ENCODE measurements at places on chromosomes 5 and 9. TPM values are rescaled to one million over a fixed set of nuclear protein-coding genes. Genes with fewer than 3 reads are reported as not detected.
A peak's percentile ranks its signal among the peaks of the same experiment; 100 is the strongest.

The TRAF1 gene
- 1.9 TPM for total RNA-seq

The PCDHA8 gene
- total RNA-seq = not detected

- DNase-seq = no peak
These were observed 125.9 kb upstream of the MYO10 start for GRCh38 chr5:17061973-17062470.

- no peak for DNase-seq
These were observed 13.9 kb upstream of the LPCAT1 start for GRCh38 chr5:1537603-1538154.

DNA sequence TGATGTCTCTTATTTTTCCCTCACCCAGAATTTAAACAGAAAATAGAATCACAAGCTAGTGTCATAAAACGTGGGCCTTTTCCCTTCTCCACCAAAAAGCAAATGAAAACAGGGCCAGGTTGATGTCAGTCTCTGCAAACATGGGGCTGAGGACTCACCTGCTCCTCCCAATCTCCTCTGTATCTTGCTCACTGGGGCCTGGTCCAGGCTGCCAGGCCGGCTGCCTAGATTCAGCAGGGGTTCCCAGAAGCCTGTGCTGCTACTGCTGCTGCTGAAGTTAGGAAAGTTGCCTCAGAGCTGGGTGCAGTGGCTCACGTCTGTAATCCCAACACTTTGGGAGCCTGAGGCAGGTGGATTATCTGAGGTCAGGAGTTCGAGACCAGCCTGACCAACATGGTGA, 84.3 kb downstream of the PCDH1 start:
- DNase-seq = no peak

DNA sequence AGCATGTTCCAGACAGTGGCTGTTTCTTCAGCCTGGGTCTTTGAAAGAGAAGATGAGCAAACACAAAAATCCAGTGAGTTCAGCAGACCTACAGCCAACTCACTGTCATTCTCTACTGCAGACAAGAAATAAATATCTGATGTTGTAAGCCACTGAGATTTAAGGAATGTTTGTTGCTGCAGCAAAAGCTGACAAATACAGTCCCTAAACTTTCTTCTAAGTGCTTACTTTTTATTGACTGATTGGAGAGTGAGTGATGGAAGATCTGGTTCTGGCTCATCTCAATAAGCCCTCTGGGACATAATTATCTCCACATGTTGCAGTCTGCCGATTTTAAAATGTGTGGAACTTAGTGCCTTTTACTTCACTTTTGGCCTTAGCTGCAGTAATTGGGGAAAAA, 69.9 kb upstream of the LMNB1 start:
- no peak for DNase-seq

GRCh38 chr9:70514273-70514672, 99.8 kb upstream of the KLF9 start:
- no peak for DNase-seq

DNA sequence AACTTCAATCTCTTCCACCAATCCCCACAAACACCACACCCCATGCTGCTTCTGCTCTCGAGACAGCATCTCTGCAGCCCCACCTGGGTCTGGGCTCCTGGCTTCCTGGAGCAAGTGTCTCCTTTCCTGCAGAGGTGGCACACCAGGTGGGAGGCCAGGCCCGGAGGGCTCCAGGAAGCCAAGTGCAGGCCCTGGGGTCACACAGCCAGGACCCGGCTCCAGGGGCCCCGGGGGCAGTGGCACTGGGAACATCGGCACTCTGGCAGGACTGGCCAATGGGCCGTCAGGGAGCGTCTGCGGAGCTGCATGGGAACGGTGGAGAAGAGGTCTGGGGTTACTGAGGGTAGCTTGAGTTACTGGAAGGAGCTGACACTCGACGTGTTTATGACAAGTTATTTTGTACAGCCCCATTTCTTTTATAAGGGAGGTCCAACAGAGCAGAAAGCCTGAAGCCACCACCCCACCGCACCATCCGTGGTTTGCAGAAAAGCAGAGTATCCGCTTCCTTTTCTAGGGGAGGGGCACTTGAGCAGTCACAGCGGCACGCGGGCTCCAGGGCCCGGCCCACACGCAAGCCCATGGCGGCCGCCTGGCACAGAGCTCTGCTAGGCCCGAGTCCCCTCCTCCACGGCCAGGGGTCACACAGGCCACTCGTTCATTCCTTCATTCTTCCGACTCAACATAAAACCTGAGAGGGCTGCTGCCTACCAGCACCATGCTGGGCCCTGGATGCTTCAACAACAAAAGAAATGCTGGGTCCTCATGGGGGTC, 14.6 kb upstream of the INPP5E start:
- DNase-seq = no peak

- DNase-seq = no peak
These were observed 24.4 kb downstream of the CATSPER3 start for GRCh38 chr5:134992148-134992547.

- no peak for DNase-seq
These were observed 107.7 kb upstream of the CDKN2B start for GRCh38 chr9:22116758-22117157.

GRCh38 chr5:159478950-159479349, 148.7 kb upstream of the IL12B start:
- no peak for DNase-seq

DNA sequence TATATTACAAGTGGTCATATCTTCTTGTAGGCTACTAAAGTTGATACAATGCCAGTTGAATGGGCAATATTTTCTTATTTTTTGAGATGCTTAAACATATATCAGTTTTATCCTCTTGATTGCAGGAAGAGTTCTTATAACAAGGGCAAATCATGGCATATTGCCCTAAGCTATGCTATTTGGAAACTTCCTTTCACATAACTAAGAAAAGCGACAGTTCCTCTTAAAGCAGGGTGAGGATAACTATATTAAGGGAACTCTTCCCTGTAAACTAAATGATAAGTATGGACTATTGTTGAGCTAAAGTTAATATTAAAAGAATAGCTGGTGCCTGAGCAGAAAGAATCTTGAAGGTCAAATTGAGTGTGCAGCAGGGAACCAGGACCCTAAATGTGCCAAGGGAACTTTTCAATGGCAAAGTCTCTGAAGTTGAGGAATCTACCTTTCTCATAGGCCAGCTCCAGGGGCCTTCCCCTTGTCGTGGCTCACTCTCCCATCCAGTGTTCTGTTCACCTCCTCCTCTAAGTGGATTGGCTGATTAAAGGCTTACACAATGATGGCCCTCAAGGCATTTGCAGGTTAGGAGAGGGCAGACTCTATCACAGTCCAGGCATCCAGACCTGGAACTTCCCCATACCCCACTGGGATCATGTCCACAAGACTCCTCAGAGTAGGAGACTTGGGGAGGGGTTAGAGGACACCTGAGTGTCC, 26.8 kb downstream of the FYB1 start:
- DNase-seq = no peak

DNA sequence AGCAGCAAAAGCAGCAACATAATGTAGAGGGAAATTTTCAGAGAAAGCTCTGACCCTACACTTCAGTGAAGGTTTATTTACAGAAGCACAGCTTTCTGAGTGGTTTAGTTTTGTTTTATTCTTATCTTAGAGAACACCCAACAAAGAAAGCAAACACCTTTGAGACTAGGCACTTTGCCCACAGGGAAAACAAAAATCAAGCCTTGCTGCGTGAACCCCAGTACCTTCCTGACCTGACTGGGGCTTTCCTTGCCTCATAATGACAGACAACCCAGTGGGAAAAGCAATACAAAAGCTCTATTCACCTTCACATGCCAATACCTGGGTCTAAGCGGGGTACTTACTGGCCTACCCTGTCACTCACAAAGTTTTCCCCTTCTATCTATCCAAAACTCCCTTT, 189.8 kb downstream of the HINT1 start:
- DNase-seq = no peak

DNA sequence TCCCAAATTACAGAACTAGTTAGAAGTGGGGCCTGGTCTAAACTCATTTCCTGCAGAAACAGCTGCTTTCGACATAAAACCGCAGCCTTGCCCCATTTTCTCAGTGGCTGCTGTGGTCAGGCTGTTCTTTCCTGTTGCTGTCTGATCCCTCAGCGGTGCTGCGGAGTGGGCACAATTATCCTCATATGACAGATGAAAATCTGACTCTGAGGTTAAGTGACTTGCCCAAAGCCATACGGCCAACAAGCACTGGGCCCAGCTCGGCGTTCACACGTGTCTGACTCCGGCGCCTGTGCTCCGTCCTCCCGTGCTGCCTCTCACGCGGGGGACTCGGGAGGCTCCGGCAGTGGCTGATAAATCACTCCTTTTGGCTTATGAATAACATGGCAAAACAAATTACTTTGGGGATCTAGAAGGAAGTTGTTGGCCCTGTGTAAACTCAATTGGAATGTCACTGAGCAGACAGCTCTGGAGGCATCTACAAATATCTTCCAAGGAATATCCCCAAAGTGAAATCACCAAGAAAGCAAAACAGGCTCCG, 142.6 kb upstream of the LMX1B start:
- DNase-seq = peak; percentile 68

DNA sequence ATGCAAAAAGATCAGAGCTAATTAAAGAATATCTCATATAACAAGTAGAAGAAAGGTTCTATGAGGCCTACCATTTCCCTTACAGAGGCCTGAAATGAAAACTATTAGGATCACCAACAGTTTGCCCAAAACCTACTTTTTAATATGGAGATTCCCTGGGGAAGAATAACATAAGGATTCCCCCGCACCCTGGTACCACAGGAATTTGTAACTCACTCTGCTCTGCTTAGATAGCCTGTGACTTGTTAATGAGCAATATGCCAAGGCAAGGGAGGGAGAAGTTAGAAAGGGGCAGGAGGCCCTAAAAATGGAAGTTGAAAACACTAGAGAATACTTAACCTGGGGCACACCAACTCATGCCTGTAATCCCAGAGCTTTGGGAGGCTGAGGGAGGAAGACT, 107.0 kb downstream of the CDH6 start:
- no peak for DNase-seq

DNA sequence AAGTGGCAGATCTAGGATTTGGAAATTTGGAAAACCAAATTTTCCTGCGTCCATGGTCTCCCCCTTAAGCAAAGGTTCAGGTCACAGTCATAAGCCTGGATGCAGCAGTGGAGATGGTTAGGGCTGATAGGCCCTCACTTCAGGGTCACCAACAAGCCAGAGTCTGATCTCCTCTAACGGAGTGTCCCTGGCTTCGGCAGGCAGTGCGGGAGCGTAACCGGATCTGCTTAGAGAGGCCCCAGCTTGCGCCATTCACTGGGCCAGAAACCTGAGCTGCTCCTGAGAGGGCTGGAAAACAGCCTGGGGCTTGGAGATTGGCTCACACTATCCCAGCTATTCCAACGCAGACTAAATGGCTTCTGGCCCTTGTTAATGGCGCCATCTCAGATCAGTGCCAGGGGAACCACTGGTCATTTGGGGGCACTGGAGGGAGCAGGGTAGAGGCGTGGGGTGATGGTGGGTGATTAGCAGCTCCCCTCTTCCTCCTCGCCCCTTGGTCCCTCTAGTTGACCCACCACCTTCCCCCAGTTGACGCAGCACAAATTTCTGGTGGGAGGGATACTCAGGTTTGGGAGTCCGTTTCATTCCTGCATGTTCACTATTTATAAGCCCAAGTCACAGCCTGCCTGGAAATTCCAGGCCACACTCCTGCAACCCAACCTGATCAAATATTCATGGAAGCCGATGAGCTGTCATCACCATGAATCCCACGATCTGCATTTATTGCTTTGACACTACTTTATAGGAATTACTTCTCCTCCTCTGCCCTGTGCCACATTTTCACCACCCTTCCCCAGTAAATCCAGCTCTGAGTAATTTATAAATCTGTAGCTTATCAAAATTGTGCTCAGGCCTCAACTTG, 134.6 kb upstream of the CPEB4 start:
- DNase-seq = no peak

DNA sequence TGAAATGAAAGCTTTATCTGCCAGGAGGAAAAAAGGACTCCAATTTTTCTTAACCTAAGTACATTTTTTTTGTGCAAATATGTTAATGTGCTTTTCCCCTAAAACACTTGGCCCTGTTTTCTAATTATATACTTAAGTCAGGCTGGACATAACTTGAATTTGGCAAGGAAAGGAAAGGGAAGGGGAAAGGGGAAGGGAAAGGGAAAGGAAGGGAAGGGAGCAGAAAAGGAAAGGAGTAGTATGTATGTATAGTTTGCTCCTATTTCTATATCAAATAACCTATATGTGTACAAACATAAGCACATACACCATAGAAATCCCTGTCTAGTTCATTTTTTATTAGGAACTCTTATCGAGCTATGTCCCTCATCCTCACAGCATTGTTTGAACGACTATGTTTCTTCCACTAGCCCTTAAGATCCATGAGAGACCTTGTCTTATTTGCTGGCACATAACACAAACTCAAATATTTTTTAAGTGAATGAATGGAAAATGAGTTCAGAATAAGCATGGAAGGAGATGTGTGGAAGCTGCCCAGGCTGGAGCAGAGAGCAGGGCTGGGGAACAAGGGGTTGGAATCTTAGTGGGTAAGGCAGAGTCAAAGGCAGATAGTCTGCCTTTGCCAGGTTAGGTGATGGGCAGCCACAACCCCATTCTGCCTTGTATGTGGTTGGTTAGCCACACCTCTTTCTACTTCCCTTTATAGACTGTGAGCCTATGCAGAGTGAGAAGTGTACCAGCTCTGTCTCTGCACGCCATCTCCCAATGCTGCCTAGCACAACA, 70.0 kb downstream of the KLHL3 start:
- no peak for DNase-seq

DNA sequence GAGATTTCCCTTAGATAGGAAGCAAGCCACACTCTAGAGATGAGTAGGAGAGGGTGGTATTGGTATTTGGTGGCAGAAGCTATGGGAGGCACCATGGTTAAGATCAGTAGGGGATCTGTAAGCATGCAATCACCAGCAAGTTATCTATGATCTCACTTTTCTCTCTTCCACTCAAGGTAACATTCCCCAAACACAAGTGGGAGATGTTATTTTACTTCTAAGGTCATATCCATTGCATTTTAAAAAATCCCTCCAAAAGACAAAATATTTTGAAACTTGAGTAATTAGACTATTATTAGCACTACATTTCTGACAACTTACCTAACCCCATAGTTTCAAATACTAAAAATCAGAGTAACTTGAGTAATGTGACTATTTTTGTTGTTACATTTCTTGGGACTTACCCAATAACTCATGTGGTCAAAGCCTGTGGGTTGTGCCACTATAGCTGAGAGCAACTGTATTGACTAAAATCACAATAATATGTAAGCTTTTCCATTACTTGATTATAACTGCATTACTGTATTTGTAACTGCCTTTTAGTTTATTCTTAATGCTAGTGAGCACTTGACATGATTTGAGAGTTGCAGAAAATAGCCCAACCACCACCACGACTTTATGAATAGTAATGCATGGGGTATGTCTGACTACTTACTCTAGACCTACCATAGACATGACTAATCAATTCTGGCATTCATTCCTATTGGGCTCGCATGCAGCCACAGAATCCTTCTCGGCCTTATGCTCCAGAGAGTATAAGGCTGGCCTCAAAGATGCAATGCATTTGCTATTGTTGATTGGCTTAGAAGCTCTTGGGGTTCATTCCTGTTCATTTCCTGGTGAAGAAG, 264.7 kb downstream of the TRIM32 start:
- DNase-seq = no peak

GRCh38 chr9:2621722-2622460, at the start of gene VLDLR:
Gene VLDLR, plus strand, starts transcription at chr9:2621787. Its CDS starts 403 bp downstream, at chr9:2622190.
- DNase-seq = peak; percentile 52

- DNase-seq = no peak
These were observed 62.1 kb downstream of the KLF9 start for GRCh38 chr9:70352356-70352755.
